Sciatic nerve (tissue), 2 donors: ENCODE measurements at places on chromosomes 7 and 10. TPM values are rescaled to one million over a fixed set of nuclear protein-coding genes. Genes with fewer than 3 reads are reported as not detected.
A peak's percentile ranks its signal among the peaks of the same experiment; 100 is the strongest.

Gene CFAP43
- total RNA-seq, result 0.98 TPM

Gene RNLS
- 5.5 TPM for total RNA-seq

Gene NKX1-2
- not detected for total RNA-seq

Gene TWIST1
- total RNA-seq, result 14.7 TPM

Gene VSTM4
- total RNA-seq, result 16.4 TPM

Gene AEBP1
- total RNA-seq, result 236 TPM

Gene CFAP58
- 0.67 TPM for total RNA-seq

GRCh38 chr7:8440670-8441069 lies 7.3 kb downstream of the NXPH1 start:
- no peak for DNase-seq

- DNase-seq, result no peak
These were observed 91.4 kb downstream of the ZNF777 start for GRCh38 chr7:149369497-149369896.

DNA sequence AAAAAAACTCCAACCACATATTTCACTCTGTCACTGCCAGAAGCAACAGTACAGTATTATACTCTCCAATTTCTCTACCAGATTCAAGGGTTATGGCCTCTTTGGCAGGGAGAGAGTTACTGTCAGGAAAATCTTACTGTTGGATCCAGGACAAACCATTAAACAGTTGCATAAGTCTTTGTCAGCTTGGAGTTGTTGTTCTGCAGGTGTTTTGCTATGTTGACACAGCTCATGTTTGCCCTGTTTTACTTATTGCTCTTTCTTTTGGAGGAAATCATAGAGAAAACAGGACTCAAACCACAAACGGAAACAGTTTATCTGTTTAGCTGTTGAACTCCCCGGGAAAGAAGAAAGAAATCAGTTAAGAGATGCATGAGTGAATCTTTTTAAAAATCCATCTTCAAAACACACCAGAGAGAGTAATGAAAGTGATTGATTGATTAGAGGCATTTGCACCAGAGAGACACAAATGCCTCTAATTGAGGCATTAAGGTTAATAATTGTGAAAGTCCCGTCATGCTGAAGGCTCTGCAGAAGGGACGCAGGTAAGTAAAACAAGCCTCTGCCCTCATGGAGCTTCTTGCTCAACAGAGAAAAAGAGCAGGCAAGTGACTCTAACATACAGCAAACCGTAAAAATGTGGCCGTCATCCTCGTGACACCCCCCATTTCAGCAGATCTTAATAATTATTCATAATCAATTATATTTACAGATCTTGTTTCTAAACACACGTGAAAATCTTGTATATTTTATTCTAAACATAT lies 38.7 kb upstream of the ARHGAP21 start:
- DNase-seq, result no peak

DNA sequence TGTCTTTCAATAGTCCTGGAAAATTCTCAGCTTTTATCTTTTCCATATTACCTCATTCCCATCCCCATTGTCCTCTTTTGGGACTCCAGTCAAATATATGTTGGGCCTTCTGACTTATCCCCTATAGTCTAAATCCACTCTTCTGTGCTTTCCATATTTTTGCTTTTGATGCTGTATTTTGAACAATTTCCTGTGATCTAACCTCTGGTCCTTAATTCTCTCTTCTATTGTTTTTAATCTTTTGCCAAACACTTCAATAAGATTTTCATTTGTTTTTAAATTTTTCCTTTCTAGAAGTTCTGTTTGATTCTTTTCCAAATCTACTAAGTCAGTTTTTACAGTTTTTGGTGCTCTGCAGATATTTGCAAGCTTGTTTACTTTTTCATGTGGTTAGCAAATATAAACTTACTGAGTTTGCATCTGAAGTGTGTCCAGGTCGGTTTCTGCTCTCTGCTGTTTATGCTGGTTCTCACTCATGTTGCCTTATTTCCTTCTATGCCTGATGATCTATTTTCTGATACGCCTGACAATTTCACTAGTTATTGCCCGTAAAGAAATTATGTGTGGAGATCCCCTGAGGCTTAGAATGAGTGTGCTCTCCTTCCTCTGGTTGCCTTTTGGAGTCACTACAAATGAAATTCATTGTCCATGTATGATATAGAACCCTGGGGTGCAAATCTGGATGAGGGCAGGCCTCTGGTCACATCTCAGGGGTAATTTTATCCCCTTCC lies 110.4 kb downstream of the RBM20 start:
- DNase-seq, result no peak

DNA sequence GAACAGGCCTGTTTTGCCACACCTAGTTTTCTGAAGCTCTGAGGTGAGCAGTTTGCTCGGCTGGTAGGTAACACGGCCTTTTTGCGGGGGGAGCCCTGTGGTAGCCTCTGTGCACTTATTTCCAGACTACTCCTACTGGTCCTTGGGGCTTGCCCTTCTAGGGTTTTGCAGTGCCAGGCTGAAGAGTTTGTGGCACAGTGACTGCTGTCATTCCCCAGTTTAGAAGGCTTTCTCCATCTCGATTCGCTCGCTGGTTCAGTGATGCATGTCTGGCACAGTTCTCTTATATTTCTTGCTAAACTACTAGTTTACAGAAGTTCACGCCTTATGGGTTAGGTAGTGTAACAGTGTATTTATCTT lies 711 bp downstream of the KIF20B start:
- DNase-seq, result no peak

DNA sequence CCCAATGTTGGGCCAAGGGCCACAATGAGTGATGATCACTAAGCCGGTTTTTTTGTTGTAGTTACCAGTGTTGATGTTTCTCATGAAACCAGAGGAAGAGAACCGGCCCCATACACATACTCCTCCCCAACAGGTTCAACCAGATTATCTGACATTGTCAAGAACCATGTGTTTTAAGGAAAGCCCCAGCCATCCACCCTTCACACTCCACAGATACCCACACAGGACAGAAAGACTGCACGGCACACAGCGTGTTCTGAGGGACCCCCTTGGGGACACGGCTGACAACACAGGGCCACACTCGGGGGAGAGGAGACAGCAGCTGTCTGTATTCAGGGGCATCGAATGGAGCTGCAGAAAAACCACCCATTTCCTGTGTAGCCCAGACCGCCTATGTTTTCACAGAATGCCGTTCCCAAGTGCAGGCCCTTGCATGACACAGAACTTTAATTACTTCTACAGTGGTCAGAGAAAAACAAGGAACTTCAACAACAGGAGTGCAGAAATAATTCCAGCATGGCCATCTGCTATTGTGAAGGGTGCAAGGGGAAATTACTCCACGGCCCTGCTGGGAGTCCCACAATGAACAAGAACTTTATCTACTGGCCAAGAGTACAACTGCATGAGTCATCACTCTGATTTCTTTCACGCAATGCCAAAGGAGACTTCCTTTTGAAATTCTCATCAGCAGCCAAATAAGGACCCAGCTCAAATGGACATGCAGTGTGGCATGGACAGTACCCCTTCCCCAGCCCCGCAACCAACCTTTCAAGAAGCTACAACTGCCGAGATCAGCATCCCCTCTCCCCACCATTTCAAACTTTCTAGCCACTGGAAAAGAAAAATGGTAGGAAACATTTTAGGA lies 2.3 kb downstream of the KLF6 start:
- DNase-seq, result peak; percentile 75

GRCh38 chr7:7920481-7920880 lies 48.1 kb upstream of the GLCCI1 start:
- no peak for DNase-seq

- DNase-seq, result no peak
These were observed at the start of gene TMEM184A for GRCh38 chr7:1555813-1556543. Gene TMEM184A (minus strand): TSS chr7:1556205. CDS start chr7:1555484, 721 bp downstream.

DNA sequence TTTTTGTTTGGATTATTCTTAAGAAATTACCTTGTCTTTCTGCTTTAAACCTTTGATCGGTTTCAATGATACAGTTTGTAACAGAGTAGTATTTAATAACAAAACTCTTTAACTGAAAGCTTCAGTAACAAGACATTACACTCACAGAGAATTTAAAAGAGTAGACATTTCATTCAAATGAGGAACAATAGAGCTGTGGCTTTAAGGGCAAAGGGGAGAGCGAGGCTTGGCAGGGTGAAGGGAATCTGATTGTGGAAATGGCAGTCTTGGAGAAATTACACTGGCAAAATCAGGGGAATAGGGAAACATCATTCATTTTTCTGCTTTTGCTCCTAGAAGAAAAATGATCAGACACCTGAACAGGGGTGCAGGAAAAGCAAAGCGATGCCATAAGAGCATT lies 5.1 kb upstream of the HIPK2 start:
- DNase-seq, result no peak

- no peak for DNase-seq
These were observed 108.0 kb upstream of the HABP2 start for GRCh38 chr10:113444766-113445365.

- no peak for DNase-seq
These were observed 370.6 kb downstream of the PARD3 start for GRCh38 chr10:34444223-34445183.

DNA sequence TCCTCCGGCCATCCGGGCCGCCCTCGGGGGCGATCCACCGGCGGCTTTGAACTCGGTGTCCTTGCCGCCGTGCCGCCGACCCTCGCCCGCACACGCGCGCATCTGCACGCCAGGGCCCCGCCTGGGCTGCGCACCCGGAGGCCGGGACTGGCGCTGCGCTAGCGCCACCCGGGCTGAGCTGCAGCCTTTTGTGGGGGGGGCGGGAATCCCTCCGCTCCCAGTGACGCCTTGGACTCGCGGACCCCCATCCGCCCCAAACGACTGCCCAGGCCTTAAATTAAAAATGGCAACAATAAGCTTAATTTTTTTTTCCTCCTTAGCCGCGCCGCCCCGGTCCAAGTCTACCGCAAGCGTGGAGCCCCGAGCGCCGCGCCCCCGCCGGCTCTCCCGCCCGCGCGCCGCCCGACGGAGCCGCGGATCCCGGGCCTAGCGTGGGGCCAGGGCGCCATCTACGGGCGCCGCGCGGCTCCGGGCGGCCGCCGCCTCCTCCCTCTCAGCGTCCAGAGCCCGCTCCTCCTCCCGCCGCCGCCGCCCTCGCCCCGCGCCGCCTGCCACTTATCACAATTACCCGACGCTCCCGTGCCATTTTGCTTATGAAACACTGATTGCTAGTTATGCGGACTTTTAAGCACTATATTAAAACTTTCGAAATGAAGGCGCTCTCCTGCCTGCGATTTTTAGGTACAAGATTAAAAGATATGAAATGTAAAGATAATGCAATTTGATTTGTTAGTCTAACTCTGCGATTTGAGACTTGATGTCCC lies 7.5 kb upstream of the EBF3 start:
- peak; percentile 79 for DNase-seq

DNA sequence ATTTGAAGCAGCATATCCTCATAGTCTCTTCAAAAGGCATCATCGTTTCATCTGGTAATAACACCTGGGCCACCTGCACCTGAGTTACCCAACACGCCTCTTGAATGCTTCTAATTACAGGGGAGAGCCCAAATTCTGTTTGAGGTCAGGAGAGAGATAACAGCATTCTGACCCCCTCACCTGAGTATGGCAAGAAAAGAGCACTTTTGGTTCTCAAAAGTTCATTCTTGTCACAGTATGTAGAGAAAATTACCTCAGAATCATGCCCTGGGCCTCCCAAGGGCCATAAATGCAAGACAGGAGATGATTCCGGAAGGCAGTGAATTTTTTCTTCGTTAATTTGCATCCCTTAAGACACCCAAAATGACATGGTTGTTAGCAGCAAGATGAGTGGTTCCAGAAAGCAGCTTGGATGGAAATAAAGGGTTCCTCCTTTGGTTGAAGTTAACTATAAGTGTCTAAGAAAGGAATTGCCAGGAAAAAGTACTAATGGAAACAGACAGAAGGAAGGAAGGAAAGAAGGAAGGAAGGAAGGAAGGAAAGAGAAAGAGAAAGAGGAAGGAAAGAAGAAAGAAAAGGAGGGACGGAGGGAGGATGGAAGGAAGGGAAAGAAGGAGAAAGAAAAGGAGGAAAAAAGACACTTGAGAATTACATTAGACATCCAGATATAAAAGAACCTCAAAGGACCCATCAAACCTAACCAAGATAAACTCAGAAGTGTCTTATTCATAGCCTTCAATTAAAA lies 228.4 kb upstream of the RHOBTB1 start:
- no peak for DNase-seq

DNA sequence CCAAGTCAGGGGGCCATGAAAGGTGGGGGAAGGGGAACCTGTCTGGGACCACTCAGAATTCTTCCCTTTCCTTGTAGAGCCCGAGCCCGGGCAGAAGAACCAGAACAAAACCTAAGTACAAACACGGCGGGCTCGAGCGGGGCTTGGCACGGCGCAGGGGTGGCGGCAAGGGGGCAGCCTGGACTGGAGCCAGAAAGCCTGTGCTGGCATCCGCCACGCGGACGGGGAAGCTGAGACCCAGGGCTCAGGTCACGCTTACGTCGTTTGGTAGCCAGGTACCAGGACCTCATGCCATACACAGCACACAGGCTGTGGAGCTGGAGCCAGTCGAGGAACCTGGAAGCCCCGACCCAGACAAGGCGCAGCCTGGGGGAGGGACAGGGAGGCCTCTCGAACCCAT lies 6.6 kb upstream of the GPER1 start:
- no peak for DNase-seq

GRCh38 chr7:38461887-38462286 lies 169.3 kb downstream of the AMPH start:
- DNase-seq, result no peak

GRCh38 chr10:60652628-60653027 lies 125.7 kb upstream of the CDK1 start:
- DNase-seq, result no peak

GRCh38 chr10:117997673-117998072 lies 49.1 kb downstream of the RAB11FIP2 start:
- DNase-seq, result no peak

GRCh38 chr10:6446711-6447110 lies 133.4 kb downstream of the PRKCQ start:
- no peak for DNase-seq

GRCh38 chr10:125020386-125020785 lies 78.5 kb downstream of the ZRANB1 start:
- DNase-seq, result no peak

- no peak for DNase-seq
These were observed 5.8 kb upstream of the NKX2-3 start for GRCh38 chr10:99526861-99527504.
